GM12864 (cell line): ENCODE measurements at places on chromosomes 2 and 18.

DNA sequence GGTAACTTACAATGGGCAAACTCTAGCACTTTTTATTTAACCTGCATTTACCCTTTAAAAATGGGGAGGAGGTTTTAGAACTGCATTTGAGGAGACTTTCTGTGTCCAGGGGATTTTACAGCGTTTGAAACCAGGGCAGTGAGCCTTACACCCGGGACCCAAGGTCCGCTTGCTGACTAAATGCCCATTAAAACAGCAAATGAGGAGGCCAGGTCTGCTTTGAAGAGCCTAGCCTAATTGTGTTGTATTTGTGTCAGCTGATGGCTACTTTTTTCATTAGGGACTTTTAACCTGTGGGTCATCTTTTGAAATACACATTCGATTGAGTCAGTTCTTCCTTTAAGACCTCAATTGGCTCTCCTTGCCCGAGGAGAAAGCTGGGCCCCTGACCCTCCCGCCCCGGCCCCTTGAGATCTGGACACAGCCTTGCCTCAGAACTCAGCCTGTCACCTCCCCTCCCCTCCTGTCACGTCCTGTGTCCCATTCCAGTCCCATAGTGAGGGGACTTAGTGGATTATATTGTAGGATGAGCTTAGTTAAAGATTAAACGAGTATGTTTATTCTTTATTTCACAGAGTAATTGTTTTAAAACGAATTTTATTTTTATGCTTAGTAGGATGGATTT is 69.0 kb downstream of the KLHL29 start:
- no peak for DNase-seq

DNA sequence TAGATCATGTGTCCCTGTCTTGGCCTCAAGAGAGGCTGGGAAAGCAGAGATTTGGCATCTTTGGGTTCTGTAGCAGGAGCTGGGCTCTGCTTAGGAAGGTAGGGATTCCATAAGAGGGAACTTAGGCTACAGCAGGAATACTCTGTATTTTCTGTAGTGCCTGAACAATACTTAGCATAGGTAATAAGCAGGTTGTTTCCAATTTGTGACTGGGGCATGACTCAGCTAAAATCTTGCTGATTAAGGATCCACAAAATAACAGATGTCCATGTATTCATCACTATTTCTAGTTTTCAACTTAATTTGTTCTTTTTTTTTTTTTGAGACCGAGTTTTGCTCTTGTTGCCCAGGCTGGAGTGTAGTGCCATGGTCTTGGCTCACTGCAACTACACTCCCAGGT is 68.5 kb downstream of the SMAD4 start:
- DNase-seq, result no peak

- peak; percentile 57 for DNase-seq
Observed at GRCh38 chr2:33205693-33206434, 259.1 kb downstream of the LTBP1 start.

DNA sequence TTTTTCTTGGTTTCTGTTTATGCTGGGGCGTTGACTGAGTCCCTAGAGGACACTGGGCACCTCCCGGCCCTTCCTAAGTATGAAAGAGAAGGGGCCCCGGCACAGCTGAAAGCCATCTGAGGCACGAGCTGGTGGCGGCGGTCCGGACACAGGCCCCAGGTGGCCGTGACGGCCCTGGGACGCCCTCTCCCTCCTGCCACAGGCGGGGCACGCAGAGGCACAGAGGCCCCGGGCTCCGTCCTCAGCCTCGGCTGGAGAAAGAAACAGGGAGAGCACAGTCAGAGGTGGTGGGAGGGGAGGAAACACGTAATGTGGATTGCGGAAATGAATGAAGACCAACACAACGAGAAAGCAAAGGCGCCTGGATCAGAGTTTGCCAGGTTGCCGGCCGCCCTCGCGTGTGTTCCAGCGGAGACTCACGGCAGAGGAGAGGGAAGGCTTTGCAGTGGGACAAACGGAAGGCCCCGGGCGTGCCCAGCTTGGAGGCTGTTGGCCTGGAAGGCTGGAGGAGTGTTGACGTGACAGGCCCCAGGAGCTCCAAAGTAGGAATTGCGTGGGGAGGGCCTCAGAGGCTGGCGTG is 119.1 kb downstream of the PTGR3 start:
- DNase-seq, result no peak

GRCh38 chr2:66872986-66873754 is 438.2 kb downstream of the MEIS1 start:
- DNase-seq, result no peak

DNA sequence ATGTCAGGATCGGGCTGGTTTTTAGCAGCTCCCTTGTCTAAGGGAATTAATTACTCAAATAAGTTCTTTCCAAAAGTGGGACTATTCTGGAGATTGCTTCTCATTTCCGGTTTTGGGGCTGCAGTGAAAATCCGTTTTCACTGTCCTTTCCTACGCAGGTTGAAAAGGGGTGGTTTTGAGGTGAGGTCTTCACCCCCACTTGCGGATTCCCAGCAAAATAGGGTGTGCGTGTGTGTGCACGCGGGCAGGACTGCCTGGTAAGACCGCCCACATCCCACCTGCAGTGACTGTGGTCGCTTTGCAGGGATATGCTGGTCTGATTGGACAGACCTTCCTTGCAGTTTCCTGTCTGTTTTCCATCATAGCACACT is 472 bp upstream of the PLEKHM3 start:
- DNase-seq, result no peak

DNA sequence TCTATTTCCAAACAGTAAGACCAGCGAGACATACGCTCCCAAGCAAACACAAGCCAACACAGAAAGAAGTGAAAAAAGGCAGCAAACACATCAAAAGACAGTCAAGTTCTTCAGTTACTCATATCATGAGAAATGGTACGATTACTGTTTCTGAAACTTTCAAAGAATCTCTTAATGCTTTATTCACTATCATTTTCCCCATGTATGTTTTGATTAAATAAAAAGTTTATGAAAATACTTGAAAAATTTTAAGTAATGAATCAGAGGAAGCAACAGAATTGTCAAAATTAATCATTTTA is 114.9 kb downstream of the HDAC4 start:
- DNase-seq, result no peak

DNA sequence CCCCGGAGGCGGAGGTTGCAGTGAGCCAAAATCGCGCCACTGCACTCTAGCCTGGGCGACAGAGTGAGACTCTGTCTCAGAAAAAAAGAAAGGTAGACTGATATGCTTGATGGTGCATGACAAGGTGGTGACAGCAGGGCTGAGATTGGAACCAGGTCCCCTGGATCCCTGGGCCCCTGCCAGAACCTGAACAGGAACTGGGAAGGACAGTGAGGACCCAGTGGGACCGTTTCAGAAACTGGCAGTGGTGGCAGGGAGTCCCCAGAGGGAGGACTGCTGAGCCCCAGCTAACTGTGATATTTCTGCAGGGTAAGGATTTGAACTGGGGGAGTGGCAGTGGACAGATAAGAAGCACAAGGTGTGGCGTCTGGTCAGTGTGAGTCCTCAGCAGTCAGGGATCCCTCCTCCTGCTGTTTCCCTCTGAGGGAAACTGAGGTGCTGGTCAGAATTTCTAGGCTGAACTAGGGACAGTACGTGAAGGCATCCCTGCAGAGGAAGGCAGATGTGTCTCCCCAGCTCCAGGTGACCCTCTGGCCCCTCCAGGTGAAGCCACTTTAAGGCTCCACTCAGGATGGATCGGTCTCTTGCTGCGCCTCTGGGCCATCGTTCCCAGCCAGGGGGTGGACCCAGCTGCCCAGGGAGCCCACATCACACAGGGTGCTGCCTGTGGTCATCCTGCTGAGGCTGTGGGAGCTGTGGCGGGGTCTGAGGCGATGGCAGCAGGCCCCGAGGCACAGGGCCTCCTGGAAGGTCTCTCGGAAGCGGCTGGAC is 5.6 kb downstream of the NMUR1 start:
- DNase-seq, result no peak

- no peak for DNase-seq
Observed at GRCh38 chr2:128660836-128661235, 342.2 kb upstream of the HS6ST1 start.

- no peak for DNase-seq
Observed at GRCh38 chr2:6492573-6492972, 373.1 kb downstream of the CMPK2 start.

DNA sequence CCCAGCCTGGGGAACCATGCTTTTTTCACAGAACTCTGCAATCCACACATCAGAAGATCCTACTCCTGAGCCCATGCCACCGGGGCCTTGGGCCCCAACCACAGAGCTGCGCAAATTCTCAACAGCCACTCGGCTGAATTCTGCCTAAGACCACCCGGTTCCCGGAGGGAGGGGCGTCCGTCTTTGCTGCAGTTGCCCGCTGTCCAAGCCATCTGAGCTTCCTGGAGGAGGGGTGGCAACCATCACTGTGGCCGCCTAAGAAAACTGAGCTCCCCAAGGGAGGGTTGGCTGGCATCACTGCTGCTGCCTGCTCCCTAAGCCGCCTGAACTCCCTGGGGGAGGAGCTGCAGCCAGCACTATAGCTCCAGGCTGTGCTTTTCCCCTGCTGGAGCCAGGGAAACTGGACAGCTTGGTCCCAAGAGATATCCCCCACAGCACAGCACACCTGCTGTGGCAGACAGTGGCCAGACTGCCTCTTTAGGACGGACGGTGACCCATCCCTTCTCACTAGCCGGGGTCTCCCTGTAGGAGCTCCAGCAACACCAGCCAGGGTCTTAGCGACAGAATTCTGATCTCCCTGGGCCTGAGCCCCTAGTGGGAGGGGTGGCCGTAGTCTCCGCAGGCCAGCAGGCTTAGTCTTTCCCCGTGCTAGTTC is 1411.6 kb upstream of the CDH2 start:
- no peak for DNase-seq

DNA sequence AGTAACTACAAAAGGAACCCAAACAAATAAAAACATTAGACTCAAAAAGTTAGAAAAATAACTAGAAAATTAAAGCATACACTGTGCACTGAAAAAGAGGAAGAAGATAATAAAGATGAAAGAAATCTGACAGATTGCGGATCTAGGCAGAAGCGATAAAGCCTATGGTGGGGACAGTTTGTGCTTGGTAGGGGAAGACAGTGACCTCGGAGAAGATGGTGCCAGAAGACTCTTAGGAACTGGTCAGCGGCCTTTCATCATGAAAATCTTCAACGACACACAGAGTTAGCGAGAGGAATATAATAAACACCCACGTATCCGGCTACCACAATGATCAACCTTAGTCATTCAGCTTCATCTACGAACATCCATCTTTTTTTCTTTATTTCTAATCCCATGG is 180.5 kb downstream of the HDAC4 start:
- no peak for DNase-seq

- no peak for DNase-seq
Observed at GRCh38 chr2:218823196-218823855, 8.3 kb downstream of the PRKAG3 start.

DNA sequence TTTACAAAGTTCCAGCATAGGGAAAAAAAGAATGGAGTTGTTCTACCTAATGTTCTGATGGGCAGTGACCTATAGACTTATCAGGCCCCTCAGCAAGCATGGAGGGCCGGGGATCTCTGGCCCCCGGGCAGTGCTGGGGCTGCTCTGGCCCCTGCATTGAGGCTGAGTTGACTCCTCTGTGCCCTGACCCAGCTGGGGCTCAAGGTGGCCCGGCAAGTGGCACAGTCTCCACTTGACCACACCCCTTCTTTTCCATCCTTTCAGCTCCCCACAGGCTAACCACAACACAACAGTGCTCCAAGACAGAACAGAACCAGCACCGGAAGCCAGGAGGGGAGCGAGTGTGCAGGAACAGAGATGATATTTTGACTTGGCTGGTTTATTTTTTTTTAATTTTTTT is 19.9 kb downstream of the TOGARAM2 start:
- no peak for DNase-seq

GRCh38 chr2:200406379-200406778 is 99.9 kb downstream of the SPATS2L start:
- DNase-seq, result no peak

GRCh38 chr2:166831930-166832329 is 56.4 kb upstream of the XIRP2 start:
- DNase-seq, result no peak
